ENCODE measurements at places on chromosomes 7 and 10.

DNA sequence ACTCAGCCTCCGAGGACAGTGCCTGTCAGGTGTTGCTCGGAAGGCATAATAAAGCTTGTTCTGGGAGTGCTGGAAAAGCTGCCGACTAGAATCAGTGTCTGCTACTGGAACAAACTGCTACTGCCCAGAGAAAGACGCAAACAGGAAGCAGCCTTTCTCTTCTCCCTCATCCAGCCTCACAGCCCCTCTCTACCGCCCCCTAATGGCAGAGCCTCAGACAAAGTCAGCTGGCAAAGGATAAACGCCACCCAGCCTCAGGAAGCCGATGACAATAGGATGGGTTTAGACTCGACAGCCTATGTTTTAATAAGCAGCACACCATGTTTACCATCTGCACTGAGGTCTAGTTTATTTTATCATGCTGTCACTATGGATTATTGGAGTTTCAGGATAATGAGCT, 169.5 kb upstream of the LYZL1 start:
- H3K4me1 ChIP-seq = no peaks in the 10 kb centered on the region
- H3K27ac ChIP-seq = no peak overlapping the region
- no peak for DNase-seq
- no peaks in the 10 kb centered on the region for H3K36me3 ChIP-seq

DNA sequence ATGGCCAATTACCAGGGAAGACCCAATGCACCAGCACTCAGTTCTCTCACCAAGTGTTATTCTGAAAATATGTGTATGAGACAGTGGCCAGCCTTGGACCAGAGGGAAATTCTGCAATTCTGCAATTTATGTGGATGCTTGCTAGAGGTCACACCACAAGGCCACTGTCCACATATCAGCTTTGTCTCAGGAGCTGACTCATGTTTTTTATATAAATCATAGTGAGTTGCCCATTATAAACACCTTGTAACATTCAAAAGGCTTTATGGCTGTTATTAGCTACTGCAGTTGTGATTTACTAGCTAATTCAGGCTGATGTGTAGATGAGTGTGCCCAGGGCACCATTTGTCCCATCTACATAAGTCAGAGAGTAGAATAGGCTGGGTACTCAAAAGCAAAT, 649.0 kb downstream of the LRMDA start:
- H3K27ac ChIP-seq = no peak overlapping the region
- H3K27me3 ChIP-seq = no peaks in the 10 kb centered on the region
- no peak for DNase-seq
- H3K36me3 ChIP-seq = no peaks in the 10 kb centered on the region
- no peak overlapping the region for H3K4me3 ChIP-seq
- no peaks in the 10 kb centered on the region for H3K4me1 ChIP-seq

DNA sequence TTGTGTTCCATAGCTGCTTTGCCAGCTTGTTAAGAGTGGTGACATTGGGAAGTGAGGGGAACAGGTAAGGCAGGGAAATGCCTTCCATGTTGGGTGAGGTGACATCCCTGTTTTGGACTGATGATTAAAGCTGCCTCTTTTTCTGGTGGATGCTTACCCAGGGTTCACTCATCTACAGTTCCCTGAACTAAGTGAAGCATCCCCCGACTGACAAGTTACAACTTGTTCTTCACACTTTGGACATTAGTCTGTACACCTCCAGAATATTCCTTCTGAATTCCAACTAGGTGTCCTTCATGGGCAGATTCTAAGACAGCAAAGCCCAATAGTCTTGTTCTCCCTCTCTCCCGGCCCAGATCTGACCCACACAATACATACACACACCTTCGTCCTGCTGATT, 63.4 kb downstream of the HDAC9 start:
- no peaks in the 10 kb centered on the region for H3K4me1 ChIP-seq
- H3K36me3 ChIP-seq = no peaks in the 10 kb centered on the region
- H3K27me3 ChIP-seq = no peaks in the 10 kb centered on the region
- H3K4me3 ChIP-seq = no peak overlapping the region
- no peak for DNase-seq
- H3K27ac ChIP-seq = no peak overlapping the region

- H3K4me1 ChIP-seq = peaks cover 51% of the 10 kb centered on the region
- H3K36me3 ChIP-seq = peaks cover 5% of the 10 kb centered on the region
- no peaks in the 10 kb centered on the region for H3K27me3 ChIP-seq
- DNase-seq = no peak
- H3K4me3 ChIP-seq = no peak overlapping the region
These were observed 38.9 kb downstream of the DNAJB12 start for GRCh38 chr10:72315611-72316385.

DNA sequence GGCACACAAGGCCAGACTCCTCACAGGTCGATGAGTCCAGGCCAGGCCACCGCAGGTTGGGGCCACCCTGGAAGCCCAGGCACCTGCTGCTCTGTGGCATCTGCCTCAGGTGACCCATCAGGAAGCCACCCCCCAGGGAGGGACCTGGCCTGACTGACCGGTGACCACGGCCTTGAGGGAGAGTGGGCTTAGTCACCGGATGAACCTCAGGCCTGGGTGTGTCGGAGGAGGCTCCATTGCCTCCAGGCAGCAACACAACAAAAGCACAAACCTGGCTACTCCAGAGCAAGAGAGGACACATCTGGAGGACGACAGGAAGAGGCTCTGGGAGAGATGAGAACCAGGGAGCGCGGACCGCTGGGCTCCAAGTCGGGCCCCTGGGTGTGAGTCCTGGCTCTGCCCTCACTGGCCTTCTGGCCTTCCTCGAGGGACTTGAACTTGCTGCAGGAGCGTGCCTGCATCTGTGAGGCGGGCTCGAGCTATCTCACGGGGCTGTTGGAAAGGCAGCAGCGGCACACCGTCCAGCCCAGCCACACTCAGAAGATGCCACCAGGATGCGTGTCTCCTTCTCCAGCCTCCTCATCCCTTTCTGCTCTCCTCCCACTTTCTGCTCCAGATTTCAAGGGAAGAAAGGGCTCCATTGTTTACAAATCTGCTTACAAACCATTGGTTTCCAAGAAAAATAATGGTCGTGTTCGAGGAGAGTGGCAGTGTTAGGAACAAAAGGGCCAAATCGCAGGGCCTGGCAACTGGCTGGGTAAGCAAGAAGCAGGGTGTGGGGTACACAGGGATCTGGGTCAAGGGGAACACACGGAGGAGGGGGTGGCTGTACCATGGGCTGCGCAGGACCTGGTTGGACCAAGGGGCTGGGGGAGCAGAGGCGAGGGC, 152.9 kb downstream of the ADAM12 start:
- H3K27ac ChIP-seq = no peak overlapping the region
- no peak overlapping the region for H3K4me3 ChIP-seq
- no peak for DNase-seq
- H3K4me1 ChIP-seq = no peaks in the 10 kb centered on the region
- no peaks in the 10 kb centered on the region for H3K36me3 ChIP-seq

DNA sequence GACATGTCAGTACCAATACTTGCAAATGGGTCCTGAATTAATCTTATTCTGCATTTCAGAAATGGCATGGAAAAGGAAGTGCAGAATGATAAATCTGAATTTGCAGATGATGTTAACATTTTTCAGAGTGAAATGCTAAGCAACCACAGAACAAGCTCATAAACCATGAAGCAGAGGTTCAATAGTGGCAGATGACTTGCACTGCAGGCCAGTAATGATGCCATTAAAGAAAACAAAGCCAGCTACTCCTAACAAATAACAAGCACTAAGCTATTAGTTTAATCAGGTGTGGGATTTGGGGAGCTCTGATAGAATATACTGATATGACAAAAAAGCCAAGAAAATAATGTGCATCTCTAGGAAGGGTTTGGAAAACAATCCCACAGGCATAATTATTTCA, 85.4 kb downstream of the FAM13C start:
- H3K27me3 ChIP-seq = no peaks in the 10 kb centered on the region
- no peaks in the 10 kb centered on the region for H3K36me3 ChIP-seq
- no peak overlapping the region for H3K4me3 ChIP-seq
- H3K27ac ChIP-seq = no peak overlapping the region
- DNase-seq = no peak
- H3K4me1 ChIP-seq = no peaks in the 10 kb centered on the region

GRCh38 chr7:44180631-44181030, 8.6 kb downstream of the GCK start:
- H3K4me3 ChIP-seq = no peak overlapping the region
- H3K27me3 ChIP-seq = peaks cover 11% of the 10 kb centered on the region
- no peaks in the 10 kb centered on the region for H3K4me1 ChIP-seq

GRCh38 chr7:101232141-101232850, 5.3 kb downstream of the CLDN15 start:
- H3K27ac ChIP-seq = no peak overlapping the region
- H3K4me1 ChIP-seq = peaks cover 2% of the 10 kb centered on the region
- H3K4me3 ChIP-seq = no peak overlapping the region
- DNase-seq = no peak
- H3K27me3 ChIP-seq = no peaks in the 10 kb centered on the region
- peaks cover 7% of the 10 kb centered on the region for H3K36me3 ChIP-seq

GRCh38 chr7:48421357-48421756, 250.1 kb downstream of the ABCA13 start:
- no peak overlapping the region for H3K4me3 ChIP-seq
- H3K27ac ChIP-seq = no peak overlapping the region
- no peaks in the 10 kb centered on the region for H3K4me1 ChIP-seq
- no peaks in the 10 kb centered on the region for H3K36me3 ChIP-seq

DNA sequence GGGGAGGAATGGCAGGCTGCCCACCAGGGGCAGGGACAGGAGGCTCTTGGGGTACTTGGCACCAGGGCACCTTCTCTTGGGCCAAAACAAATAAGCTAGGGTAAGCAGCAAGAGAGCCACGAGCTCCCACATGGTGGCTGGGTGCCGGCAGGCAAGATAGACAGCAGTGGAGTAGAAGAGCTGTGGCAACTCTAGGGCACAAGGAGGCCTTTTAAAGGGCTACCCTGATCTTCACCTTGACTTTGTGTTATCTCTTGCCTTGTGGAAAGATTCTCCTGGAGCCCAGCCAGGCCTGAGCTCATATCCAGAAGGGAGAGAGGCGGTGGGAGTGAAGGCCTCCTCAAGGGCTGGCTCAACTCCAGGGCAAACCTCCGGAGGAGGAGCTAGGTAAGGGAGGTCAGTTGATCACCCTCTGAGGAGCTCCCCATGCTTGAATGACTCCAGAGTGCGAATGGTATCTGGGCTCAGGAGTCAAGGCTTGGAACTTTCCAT, at the start of gene CYP17A1:
Gene CYP17A1, minus strand, starts transcription at position 184 of the 492 bp plus-strand sequence. Its CDS starts 52 bp downstream, at position 132.
- no peak within 1 kb of the TSS for H3K27ac ChIP-seq
- H3K4me3 ChIP-seq = no peak within 1 kb of the TSS
- DNase-seq = no peak

DNA sequence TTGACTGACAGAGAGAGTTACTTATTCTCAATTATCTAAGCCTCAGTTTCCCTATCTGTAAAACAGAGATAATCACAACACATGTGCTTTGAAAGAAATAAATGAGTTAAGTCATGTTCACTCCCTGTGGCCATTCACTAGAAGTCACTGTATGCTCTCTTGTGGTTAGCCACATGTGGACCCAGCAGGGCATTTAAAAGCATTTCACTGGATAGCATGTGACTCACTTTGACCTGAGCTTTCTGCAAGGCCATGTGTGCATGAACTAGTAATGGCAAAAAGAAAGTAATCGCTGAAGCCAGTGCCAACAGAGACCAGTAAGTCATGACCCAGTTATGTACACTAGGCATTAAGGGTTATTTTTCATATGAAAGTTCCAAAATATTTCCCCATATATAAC, 557.0 kb upstream of the IGFBP3 start:
- no peak for DNase-seq
- H3K27ac ChIP-seq = no peak overlapping the region
- H3K4me3 ChIP-seq = no peak overlapping the region
- no peaks in the 10 kb centered on the region for H3K36me3 ChIP-seq
- no peaks in the 10 kb centered on the region for H3K27me3 ChIP-seq
- no peaks in the 10 kb centered on the region for H3K4me1 ChIP-seq

DNA sequence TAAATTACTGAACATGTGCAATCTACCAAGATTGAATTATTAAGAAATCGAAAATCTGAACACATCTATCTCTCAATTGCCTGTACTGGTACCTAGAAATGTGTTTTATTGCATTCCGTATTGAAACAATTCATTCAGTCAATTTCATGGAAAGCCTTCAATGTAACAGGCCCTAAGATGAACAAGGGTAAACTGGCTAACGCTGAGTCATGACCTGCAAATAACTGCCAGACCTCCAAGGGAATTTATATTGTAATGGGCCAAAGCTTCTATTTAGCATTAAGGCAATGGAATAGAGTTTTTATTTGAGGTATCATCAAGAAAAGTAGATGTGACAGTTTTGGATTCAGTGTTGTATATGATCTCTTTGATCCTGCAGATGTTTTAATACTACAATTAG, 49.9 kb upstream of the CD36 start:
- no peak overlapping the region for H3K4me3 ChIP-seq
- H3K27ac ChIP-seq = no peak overlapping the region
- no peaks in the 10 kb centered on the region for H3K4me1 ChIP-seq
- no peaks in the 10 kb centered on the region for H3K27me3 ChIP-seq

DNA sequence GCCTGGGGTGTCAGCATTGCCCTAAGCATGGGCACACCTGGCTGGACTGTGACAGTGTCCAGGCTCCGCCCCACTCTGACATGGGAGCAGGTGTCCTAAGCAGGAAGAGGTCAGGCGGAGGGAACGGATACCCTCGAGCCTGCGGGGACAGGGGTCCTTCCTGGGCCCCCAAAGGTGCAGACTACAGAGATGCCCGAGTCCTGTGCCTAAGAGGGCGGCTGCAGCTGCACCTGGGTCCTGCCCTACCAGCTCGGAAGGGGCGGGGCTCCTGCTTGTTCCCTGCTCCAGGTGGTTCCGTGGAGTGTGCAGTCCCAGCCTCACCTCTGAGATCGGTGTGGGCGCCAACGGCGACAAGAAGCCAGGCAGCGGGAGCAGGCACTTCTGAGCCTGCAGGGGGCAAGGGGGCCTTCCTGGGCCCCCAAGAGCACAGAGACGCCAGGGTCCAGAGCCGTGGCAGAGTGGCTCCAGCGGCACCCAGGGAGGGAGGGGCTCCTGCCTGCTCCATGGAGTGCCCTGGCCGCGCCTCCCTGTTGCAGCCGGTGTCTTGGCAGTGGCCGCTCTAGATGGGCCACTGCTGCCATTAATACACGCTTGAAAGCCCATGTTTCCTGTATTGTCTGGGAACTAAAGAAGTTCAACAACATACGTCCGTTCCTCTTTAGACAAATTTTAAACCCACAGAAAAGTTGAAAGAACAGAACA, 64.5 kb upstream of the CACNA2D1 start:
- H3K27ac ChIP-seq = no peak overlapping the region
- no peaks in the 10 kb centered on the region for H3K4me1 ChIP-seq
- H3K4me3 ChIP-seq = no peak overlapping the region
- H3K36me3 ChIP-seq = no peaks in the 10 kb centered on the region
- H3K27me3 ChIP-seq = no peaks in the 10 kb centered on the region

DNA sequence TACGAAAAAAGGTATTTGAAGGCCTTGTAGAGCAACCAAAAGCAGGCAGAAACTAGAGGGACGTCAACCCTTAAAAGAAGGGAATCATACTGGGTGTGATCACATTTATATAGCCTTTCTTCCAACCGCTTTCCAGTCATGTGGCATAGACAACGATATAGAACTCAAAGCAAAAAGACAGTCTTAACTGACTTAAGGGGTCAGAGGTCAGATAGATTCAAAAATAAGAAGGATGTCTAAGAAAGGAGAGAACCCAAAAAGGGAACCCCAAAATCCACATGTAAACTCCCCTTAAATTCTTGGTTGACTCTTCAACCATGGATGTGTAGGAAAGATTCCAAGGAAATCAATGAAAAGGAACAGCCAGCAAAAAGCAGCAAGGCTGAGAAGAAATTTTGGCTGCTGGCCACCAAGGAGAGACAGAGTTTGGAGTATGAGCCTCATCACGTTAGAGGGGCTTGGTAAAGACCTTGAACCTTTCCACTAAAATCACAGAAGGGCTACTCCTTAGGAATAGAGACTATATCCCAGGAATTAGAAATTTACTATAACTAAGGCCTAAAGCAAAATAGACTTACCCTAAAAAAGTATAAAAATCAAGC, 8.6 kb downstream of the BCAP29 start:
- peaks cover 8% of the 10 kb centered on the region for H3K4me1 ChIP-seq
- peaks cover 48% of the 10 kb centered on the region for H3K36me3 ChIP-seq
- H3K4me3 ChIP-seq = no peak overlapping the region
- no peak overlapping the region for H3K27ac ChIP-seq
- no peaks in the 10 kb centered on the region for H3K27me3 ChIP-seq
